ENCODE measurements at places on chromosomes 5 and 9. TPM values are rescaled to one million over a fixed set of nuclear protein-coding genes. Genes with fewer than 3 reads are reported as not detected.

Gene DNAJA1
- 74.5 TPM for total RNA-seq

Gene KIF20A
- total RNA-seq = 66.9 TPM

Gene ADAM19
- 19.2 TPM for total RNA-seq

Gene BARHL1
- total RNA-seq = not detected

Gene SLC34A1
- not detected for total RNA-seq

Gene MELK
- total RNA-seq = 53.2 TPM

Gene ADAMTSL1
- 1.2 TPM for total RNA-seq

Gene ABO
- total RNA-seq = 0.15 TPM

Gene F2RL2
- total RNA-seq = not detected

Gene MYORG
- 9.7 TPM for total RNA-seq

Gene TXNDC15
- 26.1 TPM for total RNA-seq

Gene PTGES
- 2.5 TPM for total RNA-seq

Gene CDX1
- total RNA-seq = 0.09 TPM

Gene PPIC
- total RNA-seq = 16.0 TPM

Gene PCDH1
- 105 TPM for total RNA-seq

Gene PCDHB3
- total RNA-seq = 6.4 TPM

Gene SUSD1
- 5.1 TPM for total RNA-seq

Gene KIF27
- total RNA-seq = 3.9 TPM

Gene KIAA1958
- 41.0 TPM for total RNA-seq

Gene SPINK6
- not detected for total RNA-seq

Gene TNC
- total RNA-seq = 3.3 TPM

Gene NUTM2F
- total RNA-seq = 0.55 TPM

Gene PCSK1
- total RNA-seq = 4.5 TPM

Gene GALT
- total RNA-seq = 37.6 TPM

Gene CDH9
- total RNA-seq = 0.21 TPM

Gene NR5A1
- 0.39 TPM for total RNA-seq

Gene MOB3B
- 20.9 TPM for total RNA-seq

Gene PCDHA13
- 3.8 TPM for total RNA-seq

Gene CAPSL
- not detected for total RNA-seq

Gene MEIKIN
- total RNA-seq = not detected

Gene OMD
- not detected for total RNA-seq

Gene SHOC1
- total RNA-seq = not detected

Gene POU5F2
- 0.23 TPM for total RNA-seq

Gene ERBIN
- 23.1 TPM for total RNA-seq

Gene LTC4S
- total RNA-seq = 4.5 TPM

Gene TMEM252
- not detected for total RNA-seq

Gene GOLGA2
- 58.8 TPM for total RNA-seq

All from WTC11 (cell line).